ENCODE measurements at places on chromosomes 12 and 14.

- no peak for DNase-seq
Measured at GRCh38 chr12:69896653-69897381, 71.8 kb downstream of the MYRFL start.

- DNase-seq, result no peak
Measured at GRCh38 chr12:6469609-6470374, 685 bp downstream of the VAMP1 start.

DNA sequence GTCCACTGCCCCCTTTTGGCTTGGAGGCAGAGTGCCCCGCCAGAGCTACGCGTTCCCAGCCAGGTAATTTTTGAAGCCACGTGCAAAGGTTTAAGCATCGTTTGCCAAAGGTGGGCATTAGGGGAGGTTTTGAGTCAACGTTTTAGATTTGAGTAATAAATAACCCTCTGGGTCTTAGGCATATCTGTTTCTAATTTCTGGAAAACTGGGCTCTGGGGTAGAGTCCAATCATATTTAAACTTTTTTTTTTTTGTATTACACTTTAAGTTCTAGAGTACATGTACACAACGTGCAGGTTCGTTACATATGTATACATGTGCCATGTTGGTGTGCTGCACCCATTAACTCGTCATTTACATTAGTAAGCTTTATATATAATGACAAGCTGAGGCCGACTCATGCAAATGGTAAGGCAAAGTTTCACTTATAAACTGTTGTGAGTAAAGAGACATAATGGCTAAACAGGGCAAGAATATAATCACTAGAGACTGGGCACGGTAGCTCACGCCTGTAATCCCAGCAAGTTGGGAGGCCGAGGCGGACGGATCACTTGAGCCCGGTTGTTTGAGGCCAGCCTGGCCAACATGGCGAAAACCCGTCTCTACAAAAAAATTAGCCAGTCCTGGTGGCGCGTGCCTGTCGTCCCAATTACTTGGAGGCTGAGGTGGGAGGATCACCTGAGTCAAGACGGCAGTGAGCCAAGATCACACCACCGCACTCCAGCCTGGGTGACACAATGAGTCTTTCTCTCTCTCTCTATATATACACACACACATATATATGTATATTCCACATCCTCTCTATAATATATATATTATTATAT, 491 bp upstream of the NR2C1 start:
- no peak for DNase-seq

DNA sequence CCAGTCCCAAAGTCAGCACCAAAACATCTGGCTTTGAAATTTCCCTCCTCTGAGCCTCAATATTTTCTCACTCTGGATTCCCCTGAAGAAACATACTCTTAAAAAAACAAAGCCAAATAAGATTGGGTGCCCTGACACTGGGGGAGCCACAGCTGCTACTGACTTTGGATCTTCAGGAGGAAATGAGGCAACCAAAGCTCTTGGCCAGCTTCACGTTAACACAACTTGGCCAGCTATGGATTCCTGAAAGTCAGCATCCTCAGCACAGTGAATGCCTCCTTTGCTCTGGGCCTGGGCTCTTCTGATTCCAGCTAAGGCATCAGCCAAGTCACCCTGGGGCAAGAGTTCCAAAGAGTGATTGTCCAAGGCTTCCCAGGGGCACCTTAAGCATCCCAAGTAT, 254.8 kb downstream of the ANO2 start:
- DNase-seq, result no peak

GRCh38 chr14:55373784-55374705, 37.6 kb downstream of the ATG14 start:
- DNase-seq, result no peak

- DNase-seq, result no peak
Measured at GRCh38 chr14:98364961-98365360, 907.0 kb downstream of the BCL11B start.

DNA sequence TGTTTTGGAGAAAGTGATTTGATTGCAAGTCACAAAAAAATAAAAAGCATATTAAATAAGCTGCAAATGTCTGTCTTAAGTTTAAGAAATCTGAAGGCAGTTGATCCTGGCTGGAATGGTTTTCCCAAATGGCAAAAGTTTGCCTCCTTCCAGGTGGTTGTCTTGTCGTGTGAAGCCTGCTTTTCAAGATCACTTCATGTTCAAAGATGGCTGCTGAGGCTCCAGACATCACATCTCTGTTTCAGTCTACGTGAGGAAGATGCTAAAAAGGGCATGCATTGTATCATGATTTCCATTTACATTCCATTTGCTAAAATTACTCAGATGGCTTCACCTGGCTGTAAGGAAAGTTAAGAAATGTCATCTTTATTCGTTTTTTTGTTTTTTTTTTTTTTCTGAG, 31.6 kb upstream of the HMGA2 start:
- DNase-seq, result no peak

- no peak for DNase-seq
Measured at GRCh38 chr14:23727566-23728335, 91.6 kb downstream of the DHRS2 start.

GRCh38 chr14:21626491-21627230, 8.1 kb downstream of the OR10G2 start:
- no peak for DNase-seq

GRCh38 chr14:100323121-100323941, at the start of gene SLC25A47:
Gene SLC25A47 (plus strand): TSS chr14:100323339. CDS start chr14:100323415, 76 bp downstream.
- no peak for DNase-seq

DNA sequence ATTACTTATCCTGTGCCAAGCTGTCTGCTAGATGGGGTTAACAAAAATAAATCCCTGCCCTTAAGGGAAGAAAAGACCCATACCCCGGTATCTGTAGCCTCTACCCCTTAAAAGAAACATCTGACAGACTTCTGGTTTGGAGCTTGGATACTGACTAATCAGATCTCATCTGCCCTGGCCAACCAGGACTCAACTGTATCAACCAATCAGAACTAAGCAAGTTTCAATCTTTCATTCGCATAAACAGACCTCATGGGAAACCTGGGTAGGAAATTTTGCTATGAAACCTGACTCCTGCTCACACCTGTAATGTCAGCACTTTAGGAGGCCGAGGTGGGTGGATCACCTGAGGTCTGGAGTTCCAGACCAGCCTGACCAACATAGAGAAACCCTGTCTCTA, 26.4 kb upstream of the PRMT8 start:
- DNase-seq, result no peak

DNA sequence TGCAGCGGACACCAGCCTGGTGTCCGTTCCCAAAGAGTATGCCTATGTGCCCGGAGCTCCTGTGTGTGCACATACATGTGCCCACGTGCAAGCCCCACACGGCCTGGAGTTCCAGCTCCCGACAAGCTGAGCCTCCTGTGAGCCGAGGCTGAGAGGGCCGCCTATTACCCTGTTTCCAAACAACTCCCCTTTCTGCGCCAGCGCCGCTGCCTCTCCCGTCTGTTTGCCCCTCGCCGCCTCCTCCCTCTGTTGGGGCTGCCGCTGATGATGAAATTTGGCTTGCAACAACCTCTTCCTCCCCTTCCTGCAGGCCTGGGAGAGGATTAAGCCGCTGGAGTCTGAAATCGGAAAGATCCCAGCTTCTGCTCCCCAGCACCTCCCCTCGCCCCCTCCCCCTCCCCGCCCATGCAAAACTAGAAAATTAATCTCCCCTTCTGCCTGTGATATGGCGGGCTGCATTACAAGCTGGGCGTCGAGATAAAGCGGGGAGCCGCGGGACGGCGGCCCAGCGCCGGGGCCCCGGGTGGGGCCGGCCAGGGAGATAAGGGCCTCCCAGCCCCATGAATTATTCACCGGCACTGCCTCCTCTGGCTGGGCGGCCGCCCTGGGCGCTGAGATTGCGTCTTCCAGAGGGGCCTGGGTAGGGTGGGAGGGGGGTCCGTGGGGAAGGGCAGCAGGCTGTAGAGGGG, 6.8 kb upstream of the ASIC1 start:
- no peak for DNase-seq

GRCh38 chr12:2895511-2895910, 4.8 kb downstream of the TULP3 start:
- no peak for DNase-seq

DNA sequence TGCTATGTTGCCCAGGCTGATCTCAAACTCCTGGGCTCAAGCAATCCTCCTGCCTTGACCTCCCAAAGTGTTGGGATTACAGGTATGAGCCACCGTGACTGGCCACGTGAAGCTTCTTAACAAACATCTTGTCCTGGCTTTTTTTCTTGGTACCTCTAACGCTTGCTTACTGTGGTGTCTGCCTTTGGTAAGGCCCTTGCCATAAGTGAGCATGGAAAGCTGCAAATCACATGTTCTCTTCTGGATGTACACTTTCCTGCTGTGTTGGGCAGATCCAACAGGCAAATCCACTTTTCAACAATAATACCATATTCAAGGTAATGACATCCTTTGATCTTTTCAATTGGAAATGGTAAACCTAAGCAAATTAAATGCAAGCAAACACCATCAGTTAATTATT, 54.6 kb downstream of the ARF6 start:
- DNase-seq, result no peak

DNA sequence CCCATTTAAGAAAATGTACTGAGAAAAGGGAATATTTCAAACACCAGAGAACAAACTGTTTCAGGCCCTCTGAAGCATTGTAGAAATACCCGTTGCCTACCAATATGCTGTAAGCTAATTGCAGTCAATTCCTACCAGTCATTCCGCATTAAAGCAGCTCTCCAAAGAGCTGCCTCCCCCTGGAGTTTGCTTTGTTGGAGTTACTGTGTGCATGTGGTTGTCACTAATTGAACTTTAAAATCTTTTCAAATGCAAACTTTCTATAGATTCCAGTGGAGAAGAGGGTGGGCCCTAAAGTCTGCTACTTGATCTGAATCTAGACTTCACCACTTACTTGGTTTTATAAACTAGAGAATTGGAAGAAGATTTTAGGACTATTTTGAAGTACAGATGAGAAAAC, 112.7 kb downstream of the PLXNC1 start:
- no peak for DNase-seq

- DNase-seq, result no peak
Measured at GRCh38 chr14:31208546-31209424, 1.2 kb upstream of the HECTD1 start.

GRCh38 chr14:75363570-75364227, 64.1 kb upstream of the JDP2 start:
- DNase-seq, result no peak

DNA sequence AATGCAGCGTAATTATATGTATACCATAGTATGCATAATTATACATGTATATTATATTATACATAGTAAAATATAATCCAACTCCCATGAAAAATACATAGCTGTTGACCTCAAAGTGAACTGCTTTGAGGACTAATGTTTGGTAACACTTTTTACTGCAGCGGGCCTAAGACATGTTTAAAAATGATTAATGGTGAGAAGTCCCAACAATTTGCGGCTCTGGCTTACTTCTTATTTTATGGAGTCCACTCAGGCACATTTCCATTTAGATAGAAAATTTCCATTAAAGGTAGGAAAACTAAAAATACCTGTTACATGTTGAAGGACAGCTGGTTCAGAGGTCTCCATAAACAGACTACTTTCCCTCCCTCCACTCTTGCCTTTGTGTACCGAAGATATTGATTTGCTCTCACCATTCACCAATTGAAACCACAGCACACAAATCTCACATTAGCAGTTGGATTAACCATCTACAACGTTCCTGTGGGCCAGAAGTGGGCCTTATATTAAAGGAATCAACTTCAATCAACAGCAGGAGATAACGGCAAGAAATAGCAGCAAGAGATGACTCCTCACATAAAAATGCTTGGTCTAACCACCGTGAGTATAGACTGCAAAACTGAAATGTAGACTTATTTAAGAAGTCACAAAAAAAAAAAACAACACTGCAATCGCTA, 14.1 kb upstream of the NT5DC3 start:
- no peak for DNase-seq

- no peak for DNase-seq
Measured at GRCh38 chr12:125104982-125105381, 39.7 kb downstream of the AACS start.

- DNase-seq, result no peak
Measured at GRCh38 chr14:73824127-73824526, 27.5 kb upstream of the PTGR2 start.

DNA sequence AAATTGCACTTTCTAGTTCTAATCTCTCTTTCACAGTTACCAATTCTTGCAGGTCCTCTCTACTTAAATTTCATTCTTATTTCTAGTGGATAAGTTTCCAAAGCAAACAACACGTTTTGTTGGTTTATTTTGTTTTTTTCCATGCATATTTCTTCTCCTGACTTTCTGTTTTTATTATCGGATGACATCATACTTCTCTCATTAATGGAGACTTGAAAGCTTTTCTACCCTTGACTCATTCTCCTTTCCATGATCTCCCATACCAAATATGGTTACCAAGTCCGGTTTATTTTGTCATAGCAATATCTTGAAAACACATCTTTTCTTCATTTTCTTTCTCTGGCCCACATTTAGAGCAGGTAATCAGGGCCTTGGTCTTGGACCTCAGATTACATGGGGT, 796.5 kb downstream of the GALC start:
- DNase-seq, result no peak

GRCh38 chr12:49949866-49950265, 671 bp upstream of the AQP2 start:
- DNase-seq, result no peak

DNA sequence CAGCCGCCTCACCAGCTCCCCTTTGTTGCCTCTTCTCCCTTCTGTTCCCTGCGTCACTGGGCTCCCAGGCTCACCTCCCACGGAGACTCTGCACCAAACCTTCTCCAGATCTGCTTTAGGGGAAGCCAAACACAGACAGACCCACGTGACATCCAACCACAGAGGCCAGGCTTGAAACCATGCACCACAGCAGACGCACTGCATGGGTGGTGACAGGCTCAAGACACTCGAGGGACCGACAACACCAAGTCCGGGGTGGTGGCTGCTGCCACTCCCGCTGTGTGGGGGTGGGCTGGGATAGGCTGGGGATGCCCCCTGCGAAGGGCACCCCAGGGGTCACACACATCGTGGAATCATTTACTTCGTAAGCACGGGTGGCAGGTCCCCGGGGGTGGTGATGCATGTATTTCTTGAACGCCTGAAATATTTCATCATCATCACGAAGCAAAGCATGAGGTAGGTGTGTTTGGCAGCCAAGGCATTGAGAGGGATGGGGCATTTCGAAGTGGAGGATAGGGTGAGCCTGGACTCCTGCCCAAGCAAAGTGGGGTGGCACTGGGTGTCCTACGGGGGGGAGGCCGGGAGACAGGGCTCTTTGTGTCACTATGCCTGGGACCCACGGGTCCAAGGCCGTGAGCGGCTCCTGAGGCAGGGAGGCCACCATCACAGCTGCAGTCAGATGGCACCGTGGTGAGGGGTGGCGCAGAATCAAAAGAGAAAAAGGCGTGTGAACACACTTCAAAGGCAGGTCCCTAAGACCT, 66.8 kb upstream of the RFLNA start:
- DNase-seq, result no peak

DNA sequence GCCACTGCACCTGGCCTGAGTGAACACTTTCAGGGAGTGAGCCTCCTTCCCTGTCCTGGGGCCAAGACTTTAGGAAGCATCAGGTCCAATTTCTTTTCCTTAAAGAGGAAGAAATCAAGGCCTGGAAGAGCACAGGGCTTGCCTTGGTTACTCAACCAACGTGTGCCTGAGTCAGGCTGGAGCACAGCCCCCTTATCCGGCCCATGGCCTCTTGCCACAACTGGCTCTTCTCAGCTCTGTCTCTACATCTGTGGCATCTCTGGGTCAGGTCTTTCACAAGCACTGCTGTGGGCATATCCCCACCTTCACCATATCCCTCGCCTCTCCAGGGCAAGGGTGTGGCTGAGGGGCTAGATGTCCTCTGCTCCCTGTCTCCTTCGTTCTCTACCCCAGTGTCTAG, 6.8 kb downstream of the MYH6 start:
- DNase-seq, result no peak

All from stimulated activated CD8-positive, alpha-beta memory T cell treated with anti-CD3 and anti-CD28 coated beads, Interleukin-2, amount 100 ng/mL, for 48 hours (primary cell).